ENCODE measurements at places on chromosomes 7 and 10. TPM values are rescaled to one million over a fixed set of nuclear protein-coding genes. Genes with fewer than 3 reads are reported as not detected.

Gene CCL26
- polyA plus RNA-seq = 0.53 TPM

GRCh38 chr10:90462749-90463470 lies 394.9 kb downstream of the HTR7 start:
- DNase-seq = no peak

GRCh38 chr10:35875016-35875676 lies 233.1 kb upstream of the FZD8 start:
- no peak for DNase-seq

Gene GLRX3
- 26.0 TPM for polyA plus RNA-seq

GRCh38 chr10:89458291-89458690 lies 43.9 kb downstream of the IFIT5 start:
- no peak for DNase-seq

All from pancreas (tissue), 10 donors.